T-helper 2 cell (primary cell): ENCODE measurements at places on chromosomes 7 and 10.

- no peak for DNase-seq
Observed at GRCh38 chr7:22622116-22622785, 104.7 kb upstream of the IL6 start.

DNA sequence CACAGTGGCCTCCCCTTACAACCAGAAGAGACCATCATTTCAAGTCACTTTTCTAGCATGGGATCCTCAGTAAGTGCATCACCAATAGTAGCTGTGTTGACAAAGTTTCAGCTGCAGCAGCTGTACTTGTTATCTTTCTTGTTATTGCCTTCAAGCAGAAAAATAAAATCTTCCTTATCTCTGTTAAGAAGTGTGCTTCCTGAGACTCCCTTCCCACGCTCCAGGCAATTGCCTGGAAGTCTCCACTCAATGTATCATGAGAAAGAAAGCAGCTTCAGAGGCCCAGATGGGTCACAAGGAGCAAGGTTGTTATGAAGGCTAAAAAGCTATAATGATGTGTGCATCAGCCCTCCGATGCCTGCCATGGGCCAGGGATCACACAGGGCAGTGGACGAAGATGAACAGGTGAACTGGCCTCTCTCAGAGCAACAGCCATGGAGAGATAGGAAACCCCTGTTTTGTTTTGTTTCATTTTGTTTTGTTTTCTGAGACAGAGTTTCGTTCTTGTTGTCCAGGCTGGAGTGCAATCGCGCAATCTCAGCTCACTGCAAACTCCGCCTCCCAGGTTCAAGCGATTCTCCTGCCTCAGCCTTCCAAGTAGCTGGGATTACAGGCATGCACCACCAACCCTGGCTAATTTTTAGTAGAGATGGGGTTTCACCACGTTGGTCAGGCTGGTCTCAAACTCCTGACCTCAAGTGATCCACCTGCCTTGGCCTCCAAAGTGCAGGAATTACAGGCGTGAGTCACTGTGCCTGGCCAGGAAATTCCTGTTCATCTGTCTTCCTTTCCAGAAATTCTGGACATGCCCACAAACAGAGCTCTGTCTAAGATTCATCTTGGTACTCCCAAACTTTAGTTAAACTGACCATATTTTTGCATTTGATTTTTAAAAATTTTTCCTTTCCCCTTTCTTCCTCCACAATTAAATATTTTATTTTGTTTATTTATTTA is 340.5 kb downstream of the TNS3 start:
- no peak for DNase-seq

GRCh38 chr10:128871671-128872231 is 595.3 kb upstream of the MGMT start:
- DNase-seq: no peak

DNA sequence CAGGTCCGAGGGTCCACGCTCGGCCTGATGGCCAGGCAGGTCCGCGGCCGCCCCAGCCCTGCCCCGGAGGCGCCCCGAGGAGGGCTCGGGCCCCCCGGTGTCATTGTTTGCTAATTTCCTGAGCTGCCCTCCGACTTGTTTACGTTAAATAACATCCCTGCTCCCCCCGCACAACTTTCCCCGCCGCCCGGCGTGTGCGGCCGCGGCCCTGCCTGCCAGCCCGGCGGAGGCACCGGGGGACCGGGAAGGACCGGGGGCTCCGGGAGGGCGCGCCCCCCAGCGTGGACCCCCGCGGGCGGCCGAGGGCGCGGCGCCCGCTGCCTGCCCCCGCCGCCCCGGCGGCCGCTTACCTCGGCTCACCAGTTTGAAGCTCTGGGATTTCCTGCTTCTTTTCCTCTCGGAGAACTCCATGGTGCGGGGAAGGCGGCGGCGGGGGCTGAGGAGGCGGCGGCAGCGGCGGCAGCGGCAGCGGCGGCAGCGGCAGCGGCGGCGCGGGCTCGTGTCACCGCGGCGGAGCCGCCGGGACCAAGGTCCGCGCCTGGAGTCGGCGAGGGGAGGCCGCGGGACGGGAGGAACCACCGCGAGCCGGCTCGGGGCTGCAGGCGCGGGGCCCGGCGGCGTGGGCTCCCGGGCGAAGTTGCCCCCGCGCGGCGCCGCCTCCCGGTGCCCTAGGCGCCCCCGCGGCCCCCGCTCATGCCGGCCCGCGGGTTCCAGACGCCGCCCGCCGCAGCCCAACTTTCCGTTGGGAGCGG is 515 bp downstream of the BEND7 start:
- DNase-seq: no peak

- DNase-seq: no peak
Observed at GRCh38 chr7:86653919-86654659, 10.4 kb downstream of the GRM3 start.

GRCh38 chr10:131474416-131474815 is 162.9 kb upstream of the TCERG1L start:
- no peak for DNase-seq

GRCh38 chr7:100107125-100107737 is 5.8 kb downstream of the AP4M1 start:
- no peak for DNase-seq

GRCh38 chr10:21985541-21985940 is 18.0 kb downstream of the DNAJC1 start:
- no peak for DNase-seq

GRCh38 chr10:7046615-7047014 is 364.2 kb downstream of the SFMBT2 start:
- no peak for DNase-seq

- no peak for DNase-seq
Observed at GRCh38 chr10:35892526-35892925, 250.4 kb upstream of the FZD8 start.

- no peak for DNase-seq
Observed at GRCh38 chr7:73810998-73811360, 19.8 kb upstream of the CLDN4 start.

DNA sequence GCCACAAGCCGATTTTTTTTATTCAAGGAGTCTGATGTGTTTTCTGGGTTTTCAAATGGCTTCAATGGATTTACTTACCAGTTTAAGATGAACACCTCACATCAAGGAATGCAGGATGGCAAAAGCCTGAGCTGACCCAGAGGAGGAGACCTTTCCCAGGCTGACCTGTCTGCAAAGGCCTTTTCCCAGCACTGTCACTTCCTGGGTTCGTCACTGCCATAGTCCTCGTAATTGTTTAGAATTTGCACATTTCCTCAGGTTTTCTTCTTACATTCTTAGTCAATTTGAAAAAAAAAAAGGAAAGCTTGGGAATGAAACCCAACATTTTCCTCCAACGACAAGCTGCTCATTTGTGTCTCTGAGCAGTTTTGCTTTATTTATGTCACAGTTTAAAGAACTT is 42.0 kb downstream of the PTER start:
- DNase-seq: no peak

GRCh38 chr7:110317541-110318265 is 773.2 kb upstream of the LRRN3 start:
- no peak for DNase-seq

GRCh38 chr7:96414931-96415292 is 93.0 kb upstream of the SLC25A13 start:
- no peak for DNase-seq

DNA sequence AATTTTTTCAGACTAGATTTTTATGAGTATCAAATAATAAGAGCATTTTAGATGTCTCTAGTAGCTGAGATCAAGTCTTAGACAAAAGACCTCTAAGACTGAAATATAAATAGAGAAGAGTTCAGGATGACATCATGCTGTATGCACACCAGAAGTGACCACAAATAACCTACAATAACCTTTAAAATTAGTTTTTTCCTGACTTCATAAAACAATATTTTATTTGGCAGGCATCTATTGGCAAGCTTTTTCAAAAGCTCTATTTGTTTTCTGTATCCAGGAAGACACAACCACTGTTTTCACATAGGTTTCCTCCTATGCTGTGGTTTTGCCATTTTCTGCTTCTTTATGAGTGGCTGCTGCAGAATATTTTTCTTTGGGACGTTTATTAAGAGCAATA is 359.1 kb downstream of the CRPPA start:
- no peak for DNase-seq

DNA sequence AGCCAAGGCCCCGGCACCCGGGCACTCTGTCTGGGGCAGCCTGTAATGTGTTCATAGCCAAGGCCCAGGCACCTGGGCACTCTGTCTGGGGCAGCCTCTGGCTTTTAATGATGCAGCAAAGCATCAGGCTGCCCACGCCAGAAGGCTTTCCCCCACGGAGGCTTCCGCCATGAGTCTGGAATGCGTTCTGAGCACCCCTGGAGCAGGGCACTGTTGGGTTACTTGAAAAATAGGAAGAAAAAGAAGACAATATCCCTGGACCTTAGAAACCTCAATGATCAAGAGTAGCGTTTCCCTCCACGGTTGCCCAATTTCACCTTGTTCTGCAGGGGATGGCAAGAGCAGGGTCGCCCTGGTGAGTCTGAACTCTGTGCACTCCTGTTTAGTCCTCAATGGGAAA is 565.0 kb downstream of the PTPRN2 start:
- no peak for DNase-seq

- no peak for DNase-seq
Observed at GRCh38 chr7:49772916-49773217, 571 bp upstream of the VWC2 start.

- DNase-seq: no peak
Observed at GRCh38 chr10:84660450-84661159, 332.2 kb downstream of the CCSER2 start.

GRCh38 chr7:64802699-64803098 is 8.5 kb downstream of the ZNF138 start:
- no peak for DNase-seq

- DNase-seq: no peak
Observed at GRCh38 chr7:127809261-127809702, 157.3 kb downstream of the SND1 start.

GRCh38 chr7:53119514-53119941 is 84.1 kb downstream of the POM121L12 start:
- no peak for DNase-seq

DNA sequence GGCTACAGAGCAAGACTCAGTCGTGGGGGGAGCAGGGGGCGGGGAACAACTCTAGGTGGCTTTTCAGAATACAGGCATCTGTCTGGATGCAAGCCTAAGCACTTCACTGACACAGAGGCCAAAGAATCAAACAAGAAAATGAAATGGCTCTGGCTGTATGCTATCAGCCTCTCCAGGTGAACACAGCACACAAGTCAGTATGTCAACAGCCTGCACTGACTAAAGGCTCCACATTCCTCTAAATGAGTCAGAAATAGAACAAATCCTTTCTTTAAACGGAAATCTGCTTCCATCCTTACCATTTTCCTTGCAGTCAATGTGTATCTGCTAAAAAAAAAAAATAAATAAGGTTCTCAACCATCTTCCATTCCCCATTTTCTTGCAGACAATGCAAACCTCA is 88.3 kb downstream of the ARMH3 start:
- DNase-seq: no peak

GRCh38 chr10:131132681-131133080 is 178.8 kb downstream of the TCERG1L start:
- DNase-seq: no peak

DNA sequence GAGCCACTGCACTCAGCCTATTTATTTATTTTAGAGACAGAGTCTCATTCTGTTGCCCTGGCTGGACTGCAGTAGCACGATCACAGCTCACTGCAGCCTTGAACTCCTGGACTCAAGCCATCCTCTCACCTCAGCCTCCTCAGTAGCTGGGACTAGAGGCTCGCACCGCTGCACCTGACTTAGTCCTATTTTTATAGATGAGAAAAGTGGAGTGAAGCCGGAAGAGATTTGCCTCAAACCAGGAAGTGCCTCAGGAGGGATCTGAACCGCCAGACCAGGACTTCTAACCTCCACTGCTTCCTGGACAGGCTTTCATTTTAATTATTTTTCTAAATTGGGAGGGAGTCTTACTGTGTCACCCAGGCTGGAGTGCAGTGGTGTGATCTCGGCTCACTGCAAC is 17.5 kb upstream of the CLIP2 start:
- no peak for DNase-seq

- no peak for DNase-seq
Observed at GRCh38 chr7:70494225-70495032, 637.5 kb upstream of the GALNT17 start.

GRCh38 chr7:29234438-29234837 is 39.9 kb downstream of the CHN2 start:
- DNase-seq: no peak

GRCh38 chr7:130956417-130957136 is 222.6 kb upstream of the KLF14 start:
- DNase-seq: no peak

DNA sequence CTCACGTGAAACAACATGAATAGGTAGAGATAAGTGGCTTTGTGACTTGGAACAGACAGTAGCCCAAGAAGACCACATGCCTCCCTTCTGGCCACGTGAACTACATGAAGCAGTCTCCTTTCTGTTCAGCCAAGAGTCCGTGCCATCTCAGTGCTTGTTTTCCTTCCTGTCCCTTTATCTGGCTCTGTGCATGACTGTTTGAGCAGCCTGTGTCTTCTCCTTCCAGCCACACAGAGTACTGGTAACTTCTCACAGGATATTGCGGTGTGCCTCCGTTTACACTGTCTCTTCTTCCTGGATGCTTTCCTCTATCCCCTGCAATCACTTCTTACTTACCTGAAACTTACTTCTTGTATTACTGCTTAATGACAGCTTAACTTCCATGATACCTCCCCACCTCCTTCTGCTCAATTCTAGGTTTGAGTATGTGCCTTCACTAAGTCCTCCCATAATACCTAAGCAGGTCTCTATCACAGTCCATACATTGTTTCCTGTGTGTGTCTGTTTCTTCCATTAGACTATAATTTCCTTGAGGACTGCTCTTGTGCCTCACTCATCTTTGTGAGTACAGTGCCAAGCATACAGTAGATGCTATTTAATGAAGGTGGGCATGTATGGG is 748.7 kb downstream of the AUTS2 start:
- DNase-seq: peak; percentile 24

DNA sequence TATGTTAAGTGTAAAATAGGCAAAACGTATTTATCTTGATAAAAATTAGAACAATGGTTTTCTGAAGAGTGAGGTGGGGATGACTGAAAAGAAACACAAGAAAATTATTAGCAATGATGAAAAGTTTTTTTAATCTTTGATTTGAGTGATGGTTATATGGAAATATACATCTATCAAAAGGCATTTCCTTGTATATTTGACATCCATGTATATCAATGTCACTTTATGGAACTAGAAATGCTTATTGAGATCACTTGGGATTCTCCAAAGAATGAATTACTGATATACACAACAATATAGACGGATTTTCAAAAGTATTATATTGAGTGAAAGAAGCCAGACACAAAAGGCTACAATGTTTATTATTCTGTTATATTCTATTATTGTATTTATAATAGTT is 1042.0 kb upstream of the POT1 start:
- DNase-seq: no peak

DNA sequence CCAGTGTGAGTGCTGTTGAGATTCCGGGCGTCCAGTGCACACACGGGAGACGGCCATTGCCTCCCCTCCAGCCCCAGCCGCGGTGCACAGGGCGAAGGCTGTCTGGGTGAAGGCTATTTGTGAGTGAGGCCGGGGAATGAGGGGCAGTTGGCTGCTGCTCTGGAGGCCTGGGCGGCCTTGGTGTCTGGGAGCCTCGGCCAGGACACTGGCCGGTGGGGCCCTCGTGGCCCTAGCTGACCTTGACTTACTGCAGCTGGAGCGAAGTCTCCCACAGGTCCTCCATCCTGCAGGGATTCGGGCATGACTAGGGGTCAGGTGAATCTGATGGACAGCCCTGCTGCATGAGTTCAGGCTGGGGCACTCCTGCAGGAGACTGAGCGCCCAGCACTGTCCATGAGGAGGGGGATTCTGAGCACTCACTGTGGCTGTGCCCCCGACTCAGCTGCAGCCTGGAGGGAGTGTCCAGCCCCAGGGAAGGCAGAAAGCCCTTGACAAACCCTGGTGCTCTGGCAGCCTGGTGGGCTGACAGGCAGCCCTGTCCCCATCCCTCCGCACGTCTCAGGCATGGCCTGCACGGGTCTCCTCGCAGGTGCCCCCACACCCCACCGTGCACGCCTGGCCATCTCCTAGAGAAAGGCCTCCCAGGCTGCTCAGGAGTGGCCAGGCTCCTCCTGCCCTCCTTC is 52.7 kb upstream of the FAM20C start:
- no peak for DNase-seq
